Activated naive CD4-positive, alpha-beta T cell treated with anti-CD3 and anti-CD28 coated beads, Interleukin-2, amount 10 ng/mL, durations not matched to agents 5 hours and 36 hours (primary cell): ENCODE measurements at places on chromosomes 4 and X. TPM values are rescaled to one million over a fixed set of nuclear protein-coding genes. Genes with fewer than 3 reads are reported as not detected.

Gene TMEM35A
- not detected for total RNA-seq

Gene SERTM2
- total RNA-seq: not detected

Gene PDCL2
- not detected for total RNA-seq

Gene CFAP99
- total RNA-seq: not detected

Gene NAT8L
- 0.14 TPM for total RNA-seq

Gene HS6ST2
- 0.13 TPM for total RNA-seq

Gene ERCC6L
- total RNA-seq: 8.2 TPM

Gene MAGEA10
- not detected for total RNA-seq

Gene CXCR3
- 30.7 TPM for total RNA-seq

Gene F8A2
- not detected for total RNA-seq

Gene PLCXD1
- total RNA-seq: 40.0 TPM

Gene CT45A10
- not detected for total RNA-seq

Gene PRDM8
- 5.4 TPM for total RNA-seq

Gene PCSK1N
- 0.38 TPM for total RNA-seq

Gene HGFAC
- not detected for total RNA-seq
